Myocyte (in vitro differentiated cells): ENCODE measurements at places on chromosomes 7 and 10. TPM values are rescaled to one million over a fixed set of nuclear protein-coding genes. Genes with fewer than 3 reads are reported as not detected.

Gene CRYGN
- total RNA-seq = 0.16 TPM in 1 of 2 replicates, not detected in the other

Gene DMTF1
- total RNA-seq = 68.5 and 69.1 TPM in 2 replicates

Gene ZNF467
- total RNA-seq = 2.5 and 5.3 TPM in 2 replicates

Gene MSMB
- total RNA-seq = not detected in 2 replicates

Gene OPALIN
- total RNA-seq = not detected in 2 replicates

Gene PRPS1L1
- total RNA-seq = not detected in 2 replicates

Gene METTL27
- total RNA-seq = 1.3 and 4.0 TPM in 2 replicates

Gene TLX1
- total RNA-seq = not detected in 2 replicates

Gene CACNB2
- total RNA-seq = not detected in 2 replicates

Gene SPDYE16
- total RNA-seq = 0.11 and 1.8 TPM in 2 replicates

Gene ASB13
- 8.6 and 10.3 TPM in 2 replicates for total RNA-seq

Gene SEMA4G
- total RNA-seq = 0.72 and 2.5 TPM in 2 replicates

Gene AS3MT
- 7.0 and 8.1 TPM in 2 replicates for total RNA-seq

Gene WDFY4
- total RNA-seq = 0.03 TPM in 1 of 2 replicates, not detected in the other

Gene RNLS
- 0.19 TPM in 1 of 2 replicates, not detected in the other for total RNA-seq

Gene TCAF2
- total RNA-seq = 1.7 and 6.7 TPM in 2 replicates

Gene FFAR4
- total RNA-seq = not detected in 2 replicates

Gene C10orf71
- total RNA-seq = 0.68 and 1.8 TPM in 2 replicates

Gene NPVF
- not detected in 2 replicates for total RNA-seq

Gene LDB3
- 107 and 137 TPM in 2 replicates for total RNA-seq
